ENCODE measurements at places on chromosomes 12 and 14. TPM values are rescaled to one million over a fixed set of nuclear protein-coding genes. Genes with fewer than 3 reads are reported as not detected.
A peak's percentile ranks its signal among the peaks of the same experiment; 100 is the strongest.

Gene LRP6
- 28.1 TPM for total RNA-seq

Gene FBRSL1
- 124 TPM for total RNA-seq

Gene CPNE6
- not detected for total RNA-seq

Gene PIP4P1
- total RNA-seq: 35.4 TPM

Gene HAL
- 1.8 TPM for total RNA-seq

Gene PAN2
- 75.0 TPM for total RNA-seq

Gene NGB
- not detected for total RNA-seq

Gene FAM216A
- total RNA-seq: 10.1 TPM

Gene KERA
- total RNA-seq: not detected

DNA sequence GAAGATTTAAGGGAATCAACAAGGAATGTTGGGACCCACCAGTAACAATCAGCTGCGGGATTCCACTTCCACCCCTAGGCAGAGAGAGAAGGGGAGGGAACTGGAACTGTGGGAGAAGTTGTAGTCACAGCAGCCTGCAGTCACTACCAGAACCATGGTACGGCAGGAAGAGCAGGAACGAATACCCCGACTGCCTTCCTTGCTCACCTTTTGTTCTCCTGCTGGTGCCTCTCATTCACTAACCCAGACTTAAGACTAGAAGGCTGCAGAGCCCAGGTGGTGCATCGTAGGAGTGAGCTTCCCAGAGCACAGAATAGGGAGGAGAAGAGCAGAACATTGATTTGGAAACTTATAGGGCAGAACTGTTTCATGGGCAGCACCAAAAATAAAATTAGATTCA is 154.2 kb downstream of the DYRK2 start:
- no peak overlapping the region for H3K27ac ChIP-seq
- H3K4me3 ChIP-seq: no peak overlapping the region
- no peaks in the 10 kb centered on the region for H3K27me3 ChIP-seq
- DNase-seq: no peak

GRCh38 chr12:58034712-58035111 is 93.3 kb downstream of the ATP23 start:
- no peak overlapping the region for H3K27ac ChIP-seq
- H3K36me3 ChIP-seq: no peaks in the 10 kb centered on the region
- no peak overlapping the region for H3K4me3 ChIP-seq
- DNase-seq: no peak
- no peaks in the 10 kb centered on the region for H3K27me3 ChIP-seq
- H3K4me1 ChIP-seq: no peaks in the 10 kb centered on the region

- H3K27me3 ChIP-seq: no peaks in the 10 kb centered on the region
- H3K36me3 ChIP-seq: no peaks in the 10 kb centered on the region
Observed at GRCh38 chr14:86915406-86915805, 1077.6 kb downstream of the GALC start.

GRCh38 chr12:23354800-23355199 is 594.7 kb downstream of the SOX5 start:
- H3K36me3 ChIP-seq: no peaks in the 10 kb centered on the region
- no peak overlapping the region for H3K4me3 ChIP-seq
- H3K27me3 ChIP-seq: no peaks in the 10 kb centered on the region
- H3K4me1 ChIP-seq: no peaks in the 10 kb centered on the region

DNA sequence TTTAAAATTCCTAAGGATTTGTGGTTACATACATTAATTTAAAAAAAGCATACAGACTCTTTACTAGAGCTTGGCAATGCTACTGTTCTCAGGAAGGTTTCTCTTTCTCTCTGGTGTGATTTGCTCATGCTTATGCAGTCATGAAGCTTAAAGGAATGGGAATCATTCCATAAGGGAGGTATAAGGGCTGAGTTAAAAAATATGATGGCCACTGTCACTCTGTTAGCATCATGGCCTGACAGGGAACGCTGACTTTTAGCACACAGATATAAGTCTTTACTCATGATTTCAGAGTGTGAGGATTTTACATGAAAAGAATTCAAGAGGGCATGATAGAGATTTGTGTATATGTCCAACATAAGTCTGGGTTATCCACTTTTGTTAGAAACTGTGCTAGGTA is 3.8 kb downstream of the MYF5 start:
- H3K36me3 ChIP-seq: no peaks in the 10 kb centered on the region
- no peak for DNase-seq
- H3K27me3 ChIP-seq: peaks cover 37% of the 10 kb centered on the region
- no peak overlapping the region for H3K4me3 ChIP-seq

DNA sequence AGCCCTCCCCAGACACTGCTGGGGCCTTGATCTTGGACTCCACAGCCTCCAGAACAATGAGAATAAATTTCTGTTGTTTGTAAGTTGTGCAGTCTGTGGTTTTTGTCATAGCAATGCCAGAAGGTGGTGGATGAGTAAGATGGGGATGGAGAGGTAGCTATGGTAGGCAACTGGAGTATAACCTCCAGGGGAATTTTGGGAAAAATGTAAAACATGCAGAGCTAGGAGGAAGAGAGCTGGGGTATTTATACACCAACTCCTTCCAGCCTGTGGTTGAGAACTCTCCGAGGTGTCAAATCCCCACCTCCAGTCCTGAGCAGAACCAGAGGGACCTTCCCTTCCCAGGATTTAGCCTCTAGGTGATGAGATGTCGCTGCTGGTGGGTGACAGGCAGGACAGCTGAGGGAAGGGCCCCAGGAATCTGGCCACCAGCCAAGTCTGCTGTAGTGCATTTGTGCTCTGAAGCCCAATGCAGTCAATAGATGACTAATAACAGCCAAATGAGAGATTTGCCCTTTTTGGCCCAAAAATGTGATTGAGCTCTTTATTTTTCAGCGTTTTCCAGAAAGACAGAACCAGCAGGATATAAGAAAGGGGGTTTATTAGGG is 19.1 kb upstream of the CEP170B start:
- no peak overlapping the region for H3K4me3 ChIP-seq
- H3K36me3 ChIP-seq: no peaks in the 10 kb centered on the region
- DNase-seq: no peak
- H3K27me3 ChIP-seq: no peaks in the 10 kb centered on the region

GRCh38 chr12:121740847-121741246 is 28.3 kb downstream of the TMEM120B start:
- peaks cover 23% of the 10 kb centered on the region for H3K4me1 ChIP-seq
- H3K27ac ChIP-seq: no peak overlapping the region
- DNase-seq: no peak
- H3K4me3 ChIP-seq: no peak overlapping the region

GRCh38 chr12:103912069-103912468 is 18.1 kb upstream of the HSP90B1 start:
- H3K4me3 ChIP-seq: no peak overlapping the region
- H3K4me1 ChIP-seq: no peaks in the 10 kb centered on the region
- H3K36me3 ChIP-seq: no peaks in the 10 kb centered on the region
- H3K27me3 ChIP-seq: no peaks in the 10 kb centered on the region
- DNase-seq: no peak

DNA sequence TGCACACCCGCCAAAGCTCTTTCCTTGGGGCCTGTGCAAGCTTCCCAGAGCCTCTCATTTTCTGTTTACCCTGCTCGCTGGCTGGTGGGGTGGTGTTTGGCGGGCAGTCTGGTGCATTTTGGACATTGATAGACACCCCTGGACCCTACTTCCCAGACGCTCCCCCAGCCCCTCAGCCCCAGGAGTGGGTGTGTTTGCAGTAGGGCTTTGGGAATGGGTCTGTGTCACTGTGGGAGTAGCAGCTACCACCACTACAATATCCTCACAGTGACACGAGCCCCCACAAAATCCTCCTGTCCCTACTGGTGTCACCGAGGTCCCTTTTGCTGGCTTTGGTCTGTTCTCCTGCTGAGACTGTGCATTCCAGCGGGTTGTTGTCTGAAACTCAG is 371.3 kb downstream of the TMEM121 start:
- H3K4me1 ChIP-seq: no peaks in the 10 kb centered on the region
- H3K4me3 ChIP-seq: no peak overlapping the region
- DNase-seq: no peak
- no peak overlapping the region for H3K27ac ChIP-seq

DNA sequence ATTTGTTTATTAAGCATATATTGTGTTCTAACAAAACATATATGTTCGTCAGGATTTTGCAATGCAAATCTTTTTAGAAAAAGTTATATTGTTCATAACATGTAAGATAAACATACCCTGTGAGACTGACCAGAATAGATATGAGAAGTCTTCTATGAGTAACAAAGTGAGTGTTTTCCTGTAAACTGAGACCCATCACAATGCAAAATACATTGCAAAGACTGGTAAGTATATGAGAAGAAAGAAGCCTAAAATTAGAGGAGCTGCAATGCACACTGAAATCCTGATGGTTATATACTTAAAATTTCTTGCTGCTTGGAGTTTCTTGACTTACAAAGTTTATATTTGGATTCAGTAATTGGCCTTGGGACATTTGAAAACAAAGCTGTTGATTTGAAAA is 6.0 kb downstream of the HMGA2 start:
- peaks cover 79% of the 10 kb centered on the region for H3K36me3 ChIP-seq
- peak overlapping the region; percentile 100 for H3K27ac ChIP-seq
- DNase-seq: no peak
- H3K27me3 ChIP-seq: no peaks in the 10 kb centered on the region

GRCh38 chr14:98665007-98665406 is 607.0 kb downstream of the BCL11B start:
- no peak for DNase-seq
- H3K36me3 ChIP-seq: no peaks in the 10 kb centered on the region
- no peaks in the 10 kb centered on the region for H3K4me1 ChIP-seq

DNA sequence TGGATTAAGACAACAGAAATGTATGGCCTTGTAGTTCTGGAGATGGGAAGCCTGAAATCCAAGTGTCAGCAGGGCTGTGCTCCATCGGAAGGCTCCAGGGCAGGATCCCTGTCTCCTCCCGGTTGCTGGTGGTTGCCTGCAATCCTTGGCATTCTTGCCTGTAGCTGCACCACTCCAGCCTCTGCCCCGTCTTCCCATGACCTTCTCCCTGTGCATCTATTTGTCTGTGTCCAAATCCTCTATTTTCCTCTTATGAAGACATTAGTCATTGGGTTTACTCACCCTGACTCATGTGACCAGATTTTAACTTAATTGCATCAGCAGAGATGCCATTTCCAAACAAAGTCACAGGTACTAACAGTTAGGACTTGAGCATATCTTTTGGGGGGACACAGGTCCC is 15.1 kb downstream of the TUNAR start:
- H3K27me3 ChIP-seq: peaks cover 67% of the 10 kb centered on the region
- no peaks in the 10 kb centered on the region for H3K36me3 ChIP-seq
- H3K4me3 ChIP-seq: no peak overlapping the region

DNA sequence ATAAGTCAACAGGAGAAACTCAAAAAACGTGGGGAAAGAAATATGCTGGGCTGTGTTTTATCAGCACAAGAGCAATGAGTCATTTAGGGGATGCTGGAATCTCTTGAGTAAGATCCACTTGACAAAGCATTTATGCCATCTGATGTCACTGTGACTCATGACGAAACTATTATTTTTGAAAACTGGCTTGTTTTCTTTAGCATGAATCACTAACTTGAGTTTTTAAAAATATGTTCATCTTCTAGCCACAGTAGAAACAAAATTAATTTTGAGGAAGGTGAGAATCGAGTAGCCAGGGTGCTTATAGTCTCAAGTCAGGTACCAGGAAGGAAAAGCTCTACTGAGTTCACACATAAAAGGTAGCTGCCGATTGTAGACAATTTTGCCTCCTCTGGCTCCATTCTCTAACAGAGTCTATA is 456.2 kb upstream of the MGAT4C start:
- H3K27me3 ChIP-seq: no peaks in the 10 kb centered on the region
- peak; percentile 95 for DNase-seq
- H3K36me3 ChIP-seq: no peaks in the 10 kb centered on the region
- H3K4me3 ChIP-seq: peak overlapping the region; percentile 12

DNA sequence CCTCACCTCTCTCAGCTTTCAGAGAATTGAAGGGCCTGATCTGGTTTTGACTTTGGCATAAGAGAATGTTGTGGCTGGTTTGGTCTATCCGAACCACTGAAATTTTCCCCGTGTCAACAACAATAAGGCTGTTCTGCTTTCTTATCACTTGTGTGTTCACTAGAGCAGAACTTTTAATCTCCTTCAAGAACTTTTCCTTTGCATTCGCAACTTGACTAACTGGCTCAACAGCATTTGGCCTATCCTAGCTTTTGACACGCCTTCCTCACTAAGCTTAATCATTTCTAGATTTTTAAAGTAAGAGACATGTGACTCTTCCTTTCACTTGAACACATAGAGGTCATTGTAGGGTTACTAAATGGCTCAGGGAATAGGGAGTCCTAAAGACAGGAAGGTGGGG is 25.9 kb upstream of the EDDM3A start:
- no peak overlapping the region for H3K27ac ChIP-seq
- peaks cover 11% of the 10 kb centered on the region for H3K27me3 ChIP-seq
- no peak for DNase-seq
- no peaks in the 10 kb centered on the region for H3K4me1 ChIP-seq
- H3K36me3 ChIP-seq: no peaks in the 10 kb centered on the region
- no peak overlapping the region for H3K4me3 ChIP-seq

DNA sequence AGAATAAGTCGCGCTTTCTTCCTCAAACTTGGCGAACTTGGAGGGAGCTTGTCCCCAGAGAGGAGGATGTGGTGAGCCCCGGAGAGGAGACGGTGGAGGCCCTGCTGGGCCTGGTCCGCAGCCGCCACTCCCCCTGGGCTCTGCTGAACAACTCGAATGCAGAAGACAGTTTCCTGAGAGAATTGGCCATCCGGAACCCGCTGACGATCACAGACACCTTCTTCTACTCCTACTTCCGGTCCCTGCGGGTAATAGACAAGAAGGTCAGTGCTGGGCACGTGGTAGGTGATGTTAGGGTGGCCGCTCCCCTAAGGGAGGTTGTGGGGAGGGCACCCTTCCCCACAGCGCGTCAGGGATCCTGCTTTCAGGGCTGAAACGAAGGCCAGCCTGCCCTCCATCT is 1.6 kb downstream of the LRRC43 start:
- no peak overlapping the region for H3K4me3 ChIP-seq
- H3K4me1 ChIP-seq: no peaks in the 10 kb centered on the region
- H3K27me3 ChIP-seq: no peaks in the 10 kb centered on the region
- no peaks in the 10 kb centered on the region for H3K36me3 ChIP-seq
- no peak for DNase-seq

- H3K27me3 ChIP-seq: no peaks in the 10 kb centered on the region
- no peaks in the 10 kb centered on the region for H3K4me1 ChIP-seq
- DNase-seq: no peak
Observed at GRCh38 chr12:16606117-16606200, at the start of gene LMO3. TSS of gene LMO3 (minus strand) at chr12:16606162. CDS start at chr12:16600860, 5,302 bp downstream.

DNA sequence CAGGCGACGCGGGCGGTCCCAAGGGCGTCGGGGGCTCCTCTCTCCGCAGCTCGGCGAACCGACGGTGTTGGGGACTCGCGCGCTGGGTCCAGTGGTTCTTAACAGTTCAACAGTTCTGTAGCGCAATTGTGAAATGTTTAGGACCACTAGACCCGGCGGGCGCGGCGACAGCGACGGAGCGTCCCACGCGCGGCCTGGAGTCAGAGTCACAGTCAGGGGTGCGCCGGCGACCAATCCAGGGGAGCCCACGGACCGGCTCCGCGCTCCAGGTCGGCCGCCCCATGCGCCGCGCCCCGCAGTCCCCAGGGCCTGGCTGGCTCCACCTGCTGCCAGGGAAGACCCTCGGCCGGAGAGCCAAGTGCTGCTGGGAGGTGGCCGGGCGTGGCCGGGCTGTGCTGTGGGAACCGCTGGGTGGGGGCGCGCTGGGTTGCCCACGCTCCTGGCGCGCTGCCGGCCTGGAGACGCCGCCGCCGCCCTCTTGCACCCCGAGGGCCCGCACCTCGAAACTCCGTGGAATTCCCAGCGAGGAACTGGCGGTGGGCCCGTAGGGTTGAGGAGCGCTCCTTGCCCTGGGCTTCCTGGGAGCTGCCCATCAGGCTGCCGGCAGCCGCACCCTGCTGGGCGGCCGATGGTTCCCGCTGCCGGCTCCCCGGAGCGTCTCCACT is 20.9 kb upstream of the KIF26A start:
- peak overlapping the region; percentile 81 for H3K27ac ChIP-seq
- H3K36me3 ChIP-seq: no peaks in the 10 kb centered on the region
- peak overlapping the region; percentile 48 for H3K4me3 ChIP-seq
- no peak for DNase-seq
- H3K27me3 ChIP-seq: no peaks in the 10 kb centered on the region
